ENCODE measurements at places on chromosomes 5 and 9.

DNA sequence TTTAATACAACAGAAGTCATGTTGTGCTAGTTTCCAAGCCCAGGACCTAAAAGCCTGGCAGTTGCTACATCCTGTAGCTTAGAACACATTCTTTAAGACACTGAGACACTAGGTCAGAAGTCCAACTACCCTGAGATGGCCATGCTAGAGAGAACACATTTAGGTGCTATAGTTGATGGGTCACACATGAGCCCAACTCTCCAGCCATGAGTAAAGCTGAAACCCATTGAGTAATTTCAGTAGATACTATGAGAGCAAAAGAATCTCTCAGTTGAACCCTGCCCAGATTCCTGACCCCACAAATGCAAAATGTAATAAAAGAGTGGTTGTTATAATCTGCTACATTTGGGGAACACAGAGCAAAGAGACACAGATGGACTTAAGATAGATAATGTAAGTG is 164.4 kb downstream of the SEMA5A start:
- DNase-seq, result no peak

DNA sequence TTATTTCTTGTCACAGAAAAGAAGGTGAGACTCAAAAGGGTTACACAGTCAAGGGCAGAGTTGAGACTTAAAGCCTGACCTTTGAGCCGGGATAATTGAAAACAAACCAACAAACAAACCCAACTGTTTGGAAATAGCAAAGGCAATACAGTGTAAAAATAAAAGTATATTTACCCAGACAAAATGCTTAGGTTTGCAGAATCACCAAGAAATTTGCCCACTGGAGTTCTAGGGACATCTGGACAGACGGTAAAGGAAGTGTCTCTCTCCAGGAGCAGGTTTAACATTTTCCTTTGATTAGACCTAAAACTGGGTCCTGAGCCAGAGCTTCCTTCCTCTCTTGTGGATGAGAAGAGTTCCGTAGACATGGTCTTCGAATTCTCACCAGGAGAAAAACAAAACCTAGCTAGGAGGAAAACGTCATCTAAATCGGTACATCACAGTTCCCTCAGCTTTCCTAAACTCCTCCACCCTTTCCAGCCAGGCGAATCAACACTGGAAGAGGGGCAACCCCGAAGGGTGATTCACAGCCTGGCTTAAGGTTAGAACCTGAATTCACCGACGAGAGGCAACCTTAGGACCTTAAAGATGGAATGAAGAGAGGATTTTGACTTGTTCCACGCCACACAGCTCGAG is 673 bp downstream of the CDC25C start:
- DNase-seq, result no peak

GRCh38 chr9:136362450-136362784 is 1.1 kb downstream of the DNLZ start:
- no peak for DNase-seq

GRCh38 chr5:9343146-9343850 is 202.6 kb downstream of the SEMA5A start:
- DNase-seq, result no peak

- DNase-seq, result no peak
Observed at GRCh38 chr9:15142878-15143534, 164.0 kb downstream of the TTC39B start.

- no peak for DNase-seq
Observed at GRCh38 chr9:85872463-85872862, 68.5 kb upstream of the NAA35 start.

- DNase-seq, result no peak
Observed at GRCh38 chr9:3346549-3346948, 179.3 kb downstream of the RFX3 start.

DNA sequence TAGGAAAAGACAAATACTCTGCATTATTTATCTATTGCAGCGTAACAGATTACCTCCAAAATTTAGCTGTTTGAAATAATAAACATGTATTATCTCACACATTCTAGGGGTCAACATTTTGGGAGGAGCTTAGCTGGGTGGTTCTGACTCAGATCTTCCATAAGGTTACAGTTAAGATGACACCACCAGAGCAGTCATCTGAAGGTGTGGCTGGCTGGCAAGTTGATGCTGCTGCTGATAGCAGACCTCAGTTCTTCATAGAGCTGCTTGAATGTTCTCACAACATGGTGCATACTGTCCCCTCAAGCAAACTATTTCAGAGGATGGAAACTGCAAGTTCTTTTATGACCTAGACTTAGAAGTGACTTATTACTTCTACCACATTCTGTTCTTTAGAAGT is 146.3 kb upstream of the FSTL4 start:
- no peak for DNase-seq

- no peak for DNase-seq
Observed at GRCh38 chr5:40410964-40411635, 268.6 kb upstream of the PTGER4 start.

DNA sequence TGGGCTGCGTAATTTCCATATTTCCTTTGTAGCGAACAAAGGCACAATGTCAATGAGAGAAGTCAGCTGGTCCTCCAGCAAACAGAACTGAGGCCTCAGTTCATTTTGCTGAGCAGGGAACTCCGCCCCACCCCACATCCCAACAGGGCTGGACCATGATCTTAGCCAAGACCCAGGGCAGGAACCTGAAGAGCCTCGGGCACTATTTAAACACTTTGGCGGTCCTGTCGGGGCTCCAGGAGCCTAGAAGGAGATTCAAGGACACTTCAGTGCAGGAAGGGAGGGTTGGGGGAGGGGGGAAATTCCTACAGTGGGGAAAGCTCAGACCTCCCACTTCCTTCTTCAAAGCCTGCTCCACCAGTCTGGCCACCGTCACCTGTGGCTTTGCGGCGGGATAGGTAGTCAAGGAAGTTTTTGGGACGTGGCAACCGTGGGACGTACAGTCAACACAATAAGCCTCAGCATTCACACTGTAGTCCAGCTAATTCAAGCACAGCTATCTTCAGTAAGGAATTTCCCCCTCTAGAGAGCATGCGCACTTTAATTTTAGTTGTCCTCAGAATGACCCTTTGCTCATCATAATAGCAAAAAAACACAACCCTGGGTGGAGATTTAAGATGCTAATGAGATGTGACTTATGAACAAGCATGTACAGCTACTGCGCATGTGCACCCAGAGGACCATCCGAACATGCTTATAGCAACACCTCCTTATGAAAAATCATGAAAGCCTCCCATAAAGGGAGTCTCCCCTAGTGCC is 30.9 kb downstream of the S1PR3 start:
- DNase-seq, result no peak

- no peak for DNase-seq
Observed at GRCh38 chr5:117263231-117263630, 688.6 kb upstream of the SEMA6A start.

- DNase-seq, result no peak
Observed at GRCh38 chr9:125634040-125634717, 72.8 kb downstream of the MAPKAP1 start.

- no peak for DNase-seq
Observed at GRCh38 chr9:128685636-128686489, 3.2 kb upstream of the SET start.

DNA sequence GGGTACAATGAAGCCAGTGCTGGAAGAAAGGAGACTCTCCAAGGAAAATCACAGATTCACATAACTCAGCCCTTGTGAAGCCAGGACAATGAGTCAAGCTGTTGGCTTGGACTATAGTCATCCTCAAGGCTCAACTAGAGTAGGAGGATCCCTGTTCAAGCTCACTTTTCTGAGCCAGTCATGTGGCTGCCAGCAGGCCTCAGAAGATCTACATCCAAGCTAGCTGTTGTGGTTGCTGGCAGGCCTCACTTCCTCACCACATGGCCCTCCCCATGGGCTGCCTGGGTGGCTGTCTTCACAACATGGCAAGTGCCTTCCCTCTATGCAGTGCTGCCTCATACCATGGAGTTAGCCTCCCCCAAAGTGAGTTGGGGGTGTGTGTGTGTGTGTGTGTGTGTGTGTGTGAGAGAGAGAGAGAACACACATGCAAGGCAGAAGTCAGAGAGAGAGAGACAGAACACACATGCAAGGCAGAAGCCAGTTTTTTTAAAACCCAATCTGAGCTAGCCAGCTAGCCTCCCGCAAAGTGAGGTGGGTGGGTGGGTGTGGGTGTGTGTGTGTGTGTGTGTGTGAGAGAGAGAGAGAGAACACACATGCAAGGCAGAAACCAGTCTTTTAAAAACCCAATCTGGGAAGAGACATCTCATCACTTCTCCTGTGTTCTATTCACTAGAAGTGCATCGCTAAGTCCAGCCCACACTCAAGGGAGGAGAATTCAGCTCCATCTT is 17.1 kb downstream of the SCAI start:
- DNase-seq, result peak; percentile 99

- no peak for DNase-seq
Observed at GRCh38 chr9:26756881-26757280, 135.7 kb downstream of the CAAP1 start.

DNA sequence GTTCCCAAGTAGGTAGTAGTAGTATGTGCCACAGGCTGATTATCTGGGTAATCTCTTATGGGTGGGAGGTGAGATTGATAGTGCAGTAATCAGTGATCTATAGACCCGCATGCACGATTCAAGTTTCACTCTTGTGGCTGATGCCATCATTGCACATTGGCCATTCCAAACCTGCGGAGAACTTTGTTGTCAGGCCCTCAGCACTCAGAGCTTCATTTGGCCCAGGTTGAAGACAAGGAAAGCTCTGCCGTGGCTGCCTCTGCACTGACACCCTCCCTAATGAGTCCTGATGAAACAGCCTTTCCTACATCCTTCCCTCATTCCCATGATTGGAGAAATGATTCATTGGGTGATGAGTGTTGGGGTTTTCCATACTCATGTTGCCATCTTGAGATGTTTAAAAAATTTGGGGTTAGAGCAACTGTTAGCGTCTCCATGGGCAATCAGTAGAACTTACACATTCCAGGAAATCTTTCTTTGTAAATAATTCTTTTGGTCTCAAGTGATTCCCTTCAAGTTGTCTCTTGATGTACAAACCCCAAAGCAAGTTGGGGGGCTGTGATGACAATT is 22.9 kb downstream of the PROP1 start:
- DNase-seq, result peak; percentile 61

DNA sequence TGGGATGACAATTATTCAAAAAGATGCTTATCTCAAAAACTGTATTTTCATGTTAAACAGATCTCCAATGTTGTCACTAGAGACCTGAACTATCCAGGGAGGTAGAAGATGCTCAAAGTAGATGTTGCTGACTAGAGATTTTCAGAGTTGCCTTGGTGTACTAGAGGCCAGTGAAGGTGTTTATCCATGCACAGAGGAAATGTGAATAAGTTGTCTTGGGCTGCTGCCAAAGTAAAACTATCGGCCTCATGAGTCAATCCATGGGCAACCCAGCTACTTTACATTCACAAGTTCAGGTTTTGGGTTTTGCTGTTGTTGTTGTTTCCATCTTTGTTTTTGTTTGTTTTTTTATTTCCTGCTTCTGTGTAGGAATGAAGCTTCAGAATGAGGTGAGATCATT is 141.1 kb upstream of the RANBP3L start:
- no peak for DNase-seq

DNA sequence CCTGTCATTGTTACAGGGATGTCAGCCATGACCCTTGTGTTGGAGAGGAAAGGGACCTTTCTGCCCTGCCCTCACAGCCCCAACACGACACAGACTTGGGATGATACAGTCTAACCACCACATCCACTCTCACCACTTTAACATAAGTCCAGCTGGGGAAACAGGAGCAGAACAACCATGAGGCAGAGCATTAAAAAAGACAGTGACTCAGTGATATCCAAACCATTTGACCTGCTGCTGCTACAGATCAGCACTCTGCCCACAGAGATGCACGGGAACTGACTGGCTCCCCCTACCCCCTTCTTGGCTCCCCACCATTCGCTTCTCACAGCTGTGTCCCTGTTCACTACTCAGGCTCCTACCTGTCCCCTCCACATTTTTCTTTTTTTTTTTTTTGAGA is 458.6 kb downstream of the ZNF608 start:
- DNase-seq, result no peak

DNA sequence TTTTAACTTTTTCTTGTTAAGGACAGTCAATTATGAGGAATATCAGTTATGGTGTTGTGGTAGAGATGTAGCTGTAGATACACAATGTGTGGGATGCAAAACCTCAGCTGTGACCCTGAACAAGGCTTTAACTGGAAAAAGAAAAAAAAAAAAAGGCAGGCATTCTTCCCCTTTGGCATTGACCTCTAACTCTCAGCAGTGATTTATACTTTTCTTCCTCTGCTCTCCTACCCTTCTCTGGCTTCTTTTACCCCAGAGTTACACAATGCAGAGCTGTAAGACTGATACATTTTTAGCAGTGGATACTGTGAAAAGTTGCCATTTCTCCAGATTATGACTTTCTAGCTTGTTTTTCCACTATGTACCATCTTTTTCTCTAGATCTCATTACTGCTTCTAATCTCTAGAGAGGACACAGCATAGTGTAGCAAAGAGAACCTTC is 2.0 kb downstream of the CTNNAL1 start:
- no peak for DNase-seq

GRCh38 chr5:60671899-60672692 is 27.9 kb downstream of the DEPDC1B start:
- no peak for DNase-seq

GRCh38 chr5:26259081-26259480 is 779.3 kb downstream of the CDH9 start:
- DNase-seq, result no peak

- DNase-seq, result peak; percentile 37
Observed at GRCh38 chr5:36252722-36253365, 11.1 kb upstream of the NADK2 start.

DNA sequence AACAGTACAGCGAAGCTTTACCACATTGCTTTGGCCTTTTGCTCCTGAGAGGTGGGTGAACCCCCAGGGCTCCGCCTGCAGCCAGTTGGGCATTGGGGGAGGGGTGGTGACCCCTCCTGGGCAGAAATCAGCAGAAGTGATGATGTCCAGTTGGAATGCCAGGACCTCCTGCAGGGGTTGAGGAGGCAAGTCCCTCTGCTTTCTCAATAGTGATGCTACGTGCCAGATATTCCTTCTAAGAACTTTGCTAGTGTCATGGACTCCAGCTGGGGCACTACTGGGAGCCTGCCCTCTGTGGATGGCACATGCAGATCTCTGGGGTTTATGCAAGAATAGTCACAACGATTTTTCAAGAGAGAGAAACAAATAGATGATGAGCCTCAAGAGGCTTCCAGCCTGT is 95.6 kb downstream of the NDFIP1 start:
- DNase-seq, result no peak

DNA sequence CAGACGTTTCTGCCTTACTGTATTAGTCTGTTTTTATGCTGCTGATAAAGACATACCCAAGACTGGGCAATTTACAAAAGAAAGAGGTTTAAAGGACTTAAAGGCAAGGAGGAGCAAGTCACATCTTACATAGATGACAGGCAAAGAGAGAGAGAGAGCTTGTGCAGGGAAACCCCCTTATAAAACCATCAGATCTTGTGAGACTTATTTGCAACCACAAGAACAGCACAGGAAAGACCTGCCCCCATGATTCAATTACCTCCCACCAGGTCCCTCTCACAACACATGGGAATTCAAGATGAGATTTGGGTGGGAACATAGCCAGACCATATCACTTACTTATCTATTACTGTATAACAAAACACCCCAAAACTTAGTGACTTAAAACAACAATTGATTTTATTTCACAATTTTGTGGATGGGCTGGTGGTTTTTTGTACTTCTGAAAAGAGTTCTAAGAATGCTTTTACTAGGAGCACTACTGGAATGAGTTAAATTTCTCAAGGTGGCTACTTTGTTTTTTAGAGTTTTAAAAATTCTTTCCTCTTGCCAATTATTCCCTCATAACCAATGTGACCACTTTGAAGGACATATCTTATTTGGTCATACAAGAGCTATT is 10.3 kb downstream of the RUSC2 start:
- DNase-seq, result no peak
